Stimulated activated CD4-positive, alpha-beta T cell treated with anti-CD3 and anti-CD28 coated beads, TNF-alpha, amount 100 ng/mL, for 1 hour (primary cell): ENCODE measurements at places on chromosomes 1 and 21.

DNA sequence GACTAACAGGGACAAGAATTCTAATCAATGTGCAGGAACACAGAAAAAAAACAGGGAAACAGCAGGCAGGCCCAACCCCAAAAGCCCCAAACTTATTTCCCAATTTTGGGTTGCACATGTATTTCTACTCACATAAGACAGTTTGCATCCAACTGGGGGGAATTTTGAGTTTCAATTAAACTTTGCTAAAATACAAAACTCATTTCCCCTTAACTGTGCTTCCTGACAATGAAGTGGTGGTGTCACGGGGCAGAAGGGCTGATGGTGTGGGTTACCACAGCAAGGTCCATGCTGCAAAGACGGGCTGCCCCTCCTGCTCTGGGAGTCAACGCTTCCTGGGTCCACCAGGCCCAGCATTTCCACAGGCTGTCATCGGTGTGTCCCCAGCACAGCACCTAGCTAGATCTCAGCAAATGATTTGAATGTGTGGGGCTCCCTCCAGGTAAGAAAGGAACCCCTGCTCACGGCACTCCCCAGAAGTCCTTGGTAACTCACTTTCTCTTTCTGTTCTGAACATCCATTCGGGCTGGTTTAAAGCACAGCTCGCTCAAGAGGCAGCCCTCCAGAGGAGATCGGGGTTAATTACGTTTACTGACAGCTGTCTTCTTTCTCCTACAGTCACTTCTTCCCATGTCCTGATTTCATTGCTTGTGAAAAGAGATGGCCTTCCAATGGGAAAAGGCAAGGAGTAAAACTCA is 27.4 kb downstream of the HIVEP3 start:
- DNase-seq, result peak; percentile 18

DNA sequence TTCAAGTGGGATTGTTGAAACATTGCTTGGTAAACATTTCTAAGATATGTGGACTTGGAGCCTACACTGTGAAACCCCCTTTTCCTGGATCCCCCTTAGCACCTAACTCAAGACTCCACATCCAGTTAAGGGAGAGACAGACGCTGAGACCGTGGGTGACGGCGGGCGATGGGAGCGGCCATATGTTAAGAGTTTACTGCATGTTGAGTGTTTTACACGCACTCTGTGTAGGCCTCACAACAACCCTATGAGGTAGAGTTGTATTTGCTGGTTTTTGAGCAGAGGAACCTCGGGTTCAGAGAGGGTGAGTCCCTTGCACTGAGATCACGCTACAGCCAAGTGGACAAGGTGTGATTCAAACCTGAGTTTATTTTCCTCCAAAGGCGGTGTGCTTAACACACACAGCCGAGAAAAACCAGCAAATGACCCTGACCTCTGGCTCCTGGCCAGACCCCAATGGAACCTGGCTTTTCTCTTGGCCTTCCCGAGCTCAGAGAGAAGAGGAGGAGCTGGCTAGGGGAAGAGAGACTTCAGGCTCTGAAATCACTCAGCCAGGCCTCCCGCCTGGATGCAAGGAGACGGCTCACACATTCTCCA is 46.9 kb upstream of the GOLT1A start:
- DNase-seq, result no peak

DNA sequence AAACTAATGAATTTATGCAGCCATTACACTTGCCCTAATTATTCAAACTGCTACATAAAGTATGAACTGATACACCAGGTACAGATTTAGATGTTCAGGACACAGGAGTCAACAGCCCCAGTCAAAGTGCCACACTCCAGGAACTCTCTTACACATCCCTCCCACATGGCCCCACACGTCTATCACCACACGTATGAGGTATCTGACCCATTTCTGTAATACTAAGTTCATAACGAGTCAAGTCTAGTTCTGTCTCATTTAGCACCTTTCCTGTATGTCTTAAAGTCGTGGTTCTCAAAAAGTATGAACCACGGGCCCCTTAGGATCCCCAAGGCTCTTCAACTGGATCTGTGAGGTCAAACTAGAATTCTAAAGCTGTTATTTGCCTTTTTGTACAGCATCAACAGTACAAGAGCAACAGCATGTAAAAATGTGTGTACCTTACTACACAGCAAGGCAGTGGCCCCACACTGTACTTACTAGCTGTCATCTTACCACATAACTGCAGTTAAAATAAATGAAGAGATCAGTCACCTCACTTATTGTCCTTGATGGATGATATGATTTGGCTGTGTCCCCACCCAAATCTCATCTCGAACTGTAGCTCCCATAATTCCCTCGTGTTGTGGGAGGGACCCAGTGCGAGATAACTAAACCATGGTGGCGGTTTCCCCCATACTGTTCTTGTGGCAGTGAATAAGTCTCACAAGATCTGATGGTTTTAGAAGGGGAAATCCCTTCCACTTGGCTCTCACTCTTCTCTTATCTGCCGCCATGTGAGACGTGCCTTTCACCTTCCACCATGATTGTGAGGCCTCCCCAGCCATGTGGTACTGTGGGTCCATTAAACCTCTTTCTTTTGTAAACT is 42.6 kb downstream of the SIPA1L2 start:
- no peak for DNase-seq

DNA sequence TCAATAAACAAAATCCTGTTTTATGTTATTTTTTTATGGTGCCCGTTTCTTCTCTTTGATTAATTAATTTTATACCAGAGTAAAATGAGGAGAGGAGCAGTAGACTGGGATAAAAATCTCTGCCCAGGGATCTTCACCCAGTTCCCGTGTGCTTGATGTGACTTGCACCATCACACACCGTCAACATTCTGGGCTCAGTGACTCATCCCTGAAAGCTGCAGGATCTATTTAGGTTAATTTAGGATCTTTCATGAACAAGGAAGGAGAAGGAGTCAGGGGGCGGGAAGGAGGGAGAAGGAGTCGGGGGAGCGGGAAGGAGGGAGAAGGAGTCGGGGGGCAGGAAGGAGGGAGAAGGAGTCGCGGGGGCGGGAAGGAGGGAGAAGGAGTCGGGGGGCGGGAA is 182.4 kb downstream of the SMYD3 start:
- no peak for DNase-seq

DNA sequence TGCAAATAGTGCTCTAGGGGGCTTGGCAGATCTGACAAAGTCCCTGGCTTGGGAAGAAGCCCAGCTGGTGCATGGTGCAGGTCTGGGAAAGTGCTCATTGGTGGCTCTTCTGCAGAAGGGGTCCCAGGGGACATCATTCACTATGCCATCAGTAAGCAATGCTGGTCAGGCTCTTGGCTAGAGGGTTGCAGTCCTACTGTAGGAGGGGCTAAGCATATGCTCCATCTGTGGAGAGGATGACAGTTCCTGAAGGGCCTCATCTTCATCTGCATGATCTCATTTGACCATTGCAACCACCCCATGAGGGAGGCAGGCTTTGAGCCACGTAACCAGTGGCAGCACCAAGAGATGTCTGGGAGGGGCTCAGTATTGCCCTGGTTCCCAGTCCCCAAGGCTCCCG is 31.5 kb upstream of the VASH2 start:
- no peak for DNase-seq

DNA sequence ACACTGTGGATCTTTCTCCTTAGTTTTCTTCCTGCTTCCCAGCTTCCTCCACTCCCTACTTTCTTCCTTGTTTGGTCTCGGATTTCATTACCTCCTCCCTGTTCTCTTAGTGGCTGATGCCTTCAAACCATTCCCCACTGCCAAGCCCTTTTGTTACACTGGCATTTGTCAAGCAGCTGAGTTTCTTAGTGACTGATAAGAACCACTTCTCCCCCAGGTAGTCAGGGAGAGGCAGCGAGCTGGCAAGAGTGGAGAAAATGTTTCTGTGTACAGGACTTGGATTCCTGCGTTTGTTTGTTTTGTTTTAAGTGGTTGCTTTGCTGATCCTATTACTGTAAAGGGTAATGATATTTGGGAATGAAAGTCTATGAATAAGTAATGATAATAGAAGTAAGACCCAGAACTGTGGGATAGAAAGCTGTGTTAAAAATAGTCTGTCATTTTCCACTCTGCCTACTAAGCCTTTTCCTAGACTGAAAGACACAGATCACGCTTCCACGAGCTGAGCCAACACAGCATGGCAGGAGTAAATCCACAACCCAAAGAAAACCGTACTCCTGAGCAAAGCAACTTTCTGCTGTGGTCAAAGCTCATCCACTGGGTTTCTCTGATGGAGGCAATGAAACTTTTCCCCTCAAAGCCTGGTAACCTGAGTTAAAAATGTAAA is 10.1 kb upstream of the SERTAD4 start:
- no peak for DNase-seq

GRCh38 chr21:26834181-26834905 is 10.9 kb downstream of the ADAMTS1 start:
- no peak for DNase-seq
